ENCODE measurements at places on chromosomes 12 and 14.

GRCh38 chr12:11941606-11942337 is 129.0 kb upstream of the BCL2L14 start:
- no peak for DNase-seq

GRCh38 chr14:23025151-23025814 is 9.4 kb downstream of the PSMB5 start:
- DNase-seq = no peak

- DNase-seq = no peak
Measured at GRCh38 chr12:62166525-62166924, 93.7 kb upstream of the USP15 start.

DNA sequence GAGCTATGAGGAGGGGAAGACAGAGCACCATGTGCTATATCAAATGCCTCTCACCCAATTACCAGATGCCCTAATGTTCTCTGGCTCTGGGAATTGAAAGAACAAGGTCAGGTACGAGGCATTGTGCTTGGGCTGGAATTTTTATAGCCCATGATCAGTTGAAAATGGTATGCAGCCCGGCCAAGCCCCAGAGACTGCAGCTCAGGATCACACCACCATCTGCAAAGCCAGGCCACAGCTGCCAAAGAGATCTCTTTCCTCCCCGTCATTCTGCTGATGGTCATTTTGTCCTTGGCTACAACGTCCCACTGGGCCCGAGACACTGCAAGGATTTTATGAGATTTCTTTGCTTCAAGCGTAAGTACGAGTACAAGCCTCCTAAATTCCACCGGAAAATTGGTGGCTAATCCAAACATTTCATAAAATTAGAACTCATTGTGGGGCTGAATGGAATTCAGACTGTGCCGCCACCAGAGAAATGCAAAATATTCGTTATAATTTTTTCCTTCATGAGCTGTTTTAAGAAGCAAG is 15.1 kb downstream of the NUAK1 start:
- no peak for DNase-seq

DNA sequence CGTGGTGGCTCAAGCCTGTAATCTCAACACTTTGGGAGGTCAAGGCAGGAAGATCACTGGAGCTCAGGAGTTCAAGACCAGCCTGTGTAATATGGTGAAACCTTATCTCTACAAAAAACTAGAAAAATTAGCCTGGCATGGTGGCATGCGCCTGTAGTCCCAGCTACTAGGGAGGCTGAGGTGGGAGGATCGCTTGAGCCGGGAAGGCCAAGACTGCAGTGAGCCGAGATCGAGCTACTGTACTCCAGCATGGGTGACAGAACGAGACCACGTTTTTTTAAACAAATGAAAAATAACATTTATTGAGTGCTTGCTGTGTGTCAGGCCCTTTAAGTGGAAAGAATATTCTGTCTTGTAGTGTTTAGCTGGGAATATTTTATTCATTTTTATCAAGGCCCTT is 26.6 kb upstream of the CLMN start:
- DNase-seq = no peak

GRCh38 chr14:82134411-82134810 is 600.8 kb upstream of the SEL1L start:
- no peak for DNase-seq

GRCh38 chr12:58539295-58539694 is 381.0 kb downstream of the LRIG3 start:
- no peak for DNase-seq

- no peak for DNase-seq
Measured at GRCh38 chr14:43706900-43707299, 800.2 kb downstream of the FSCB start.

- no peak for DNase-seq
Measured at GRCh38 chr14:39232554-39233415, 930 bp upstream of the MIA2 start.

- DNase-seq = peak; percentile 77
Measured at GRCh38 chr12:97404543-97404942, 58.1 kb upstream of the RMST start.

DNA sequence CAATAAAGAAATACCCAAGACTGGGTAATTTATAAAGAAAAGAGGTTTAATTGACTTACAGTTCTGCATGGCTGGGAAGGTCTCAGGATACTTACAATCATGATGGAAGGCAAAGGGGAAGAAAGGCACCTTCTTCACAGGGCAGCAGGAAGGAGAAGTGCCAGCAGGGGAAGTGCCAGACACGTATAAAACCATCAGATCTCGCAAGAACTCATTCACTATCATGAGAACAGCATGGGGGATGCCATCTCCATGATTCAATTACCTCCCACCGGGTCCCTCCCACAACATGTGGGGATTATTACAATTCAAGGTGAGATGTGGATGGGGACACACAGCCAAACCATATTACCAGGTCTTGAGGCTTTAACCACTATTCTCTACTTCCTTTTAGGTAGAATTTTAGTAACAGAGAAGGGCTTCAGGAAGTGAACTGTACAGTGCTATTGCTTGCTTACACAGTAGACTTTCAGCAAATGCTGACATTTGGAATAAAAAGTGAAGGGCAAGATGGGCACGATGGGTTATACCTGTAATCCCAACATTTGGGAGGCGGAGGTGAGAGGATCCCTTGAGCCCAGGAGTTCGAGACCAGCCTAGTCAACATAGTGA is 40.8 kb upstream of the OR4E1 start:
- DNase-seq = no peak
